ENCODE measurements at places on chromosomes 3 and 15.

- DNase-seq: no peak
Measured at GRCh38 chr3:101252945-101253344, 67.4 kb downstream of the IMPG2 start.

DNA sequence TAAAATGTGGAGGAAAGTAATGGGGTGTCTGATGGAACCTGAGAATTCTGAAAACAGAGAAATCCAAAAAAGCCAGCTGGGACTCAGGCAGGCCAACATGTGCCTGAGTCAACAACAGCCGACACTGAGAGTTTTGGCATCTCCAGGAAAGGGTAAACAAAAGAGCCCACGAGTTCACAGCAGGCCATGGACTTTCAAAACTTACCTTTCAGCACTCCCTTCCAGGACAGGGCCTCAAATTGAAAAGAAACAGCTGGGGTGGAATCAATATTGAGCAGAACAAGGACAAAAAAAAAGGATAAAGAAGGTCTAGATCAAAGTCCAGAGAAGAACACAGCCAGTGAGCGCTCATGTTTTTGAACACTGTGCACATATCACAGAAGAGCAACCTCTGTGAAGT lies 735.4 kb upstream of the GRM7 start:
- no peak for DNase-seq

DNA sequence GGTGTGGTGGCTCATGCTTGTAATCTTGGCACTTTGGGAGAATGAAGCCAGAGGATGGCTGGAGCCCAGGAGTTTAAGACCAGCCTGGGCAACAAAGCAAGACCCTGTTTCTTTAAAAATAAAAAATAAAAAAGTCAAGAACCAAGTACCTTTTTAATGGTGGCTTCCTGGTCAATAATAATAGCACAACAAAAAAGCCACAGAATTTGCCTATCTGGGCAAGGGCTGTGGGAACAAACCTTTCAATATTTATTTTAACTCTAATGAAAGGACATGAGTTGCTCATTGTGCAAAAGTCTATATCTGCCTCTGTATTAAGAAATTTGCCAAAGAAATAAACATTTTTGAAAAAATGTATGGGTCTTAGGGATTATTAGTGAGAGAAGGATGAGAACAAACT lies 2.1 kb downstream of the ZNF609 start:
- no peak for DNase-seq

- DNase-seq: no peak
Measured at GRCh38 chr3:169457807-169458697, 205.5 kb downstream of the MECOM start.

DNA sequence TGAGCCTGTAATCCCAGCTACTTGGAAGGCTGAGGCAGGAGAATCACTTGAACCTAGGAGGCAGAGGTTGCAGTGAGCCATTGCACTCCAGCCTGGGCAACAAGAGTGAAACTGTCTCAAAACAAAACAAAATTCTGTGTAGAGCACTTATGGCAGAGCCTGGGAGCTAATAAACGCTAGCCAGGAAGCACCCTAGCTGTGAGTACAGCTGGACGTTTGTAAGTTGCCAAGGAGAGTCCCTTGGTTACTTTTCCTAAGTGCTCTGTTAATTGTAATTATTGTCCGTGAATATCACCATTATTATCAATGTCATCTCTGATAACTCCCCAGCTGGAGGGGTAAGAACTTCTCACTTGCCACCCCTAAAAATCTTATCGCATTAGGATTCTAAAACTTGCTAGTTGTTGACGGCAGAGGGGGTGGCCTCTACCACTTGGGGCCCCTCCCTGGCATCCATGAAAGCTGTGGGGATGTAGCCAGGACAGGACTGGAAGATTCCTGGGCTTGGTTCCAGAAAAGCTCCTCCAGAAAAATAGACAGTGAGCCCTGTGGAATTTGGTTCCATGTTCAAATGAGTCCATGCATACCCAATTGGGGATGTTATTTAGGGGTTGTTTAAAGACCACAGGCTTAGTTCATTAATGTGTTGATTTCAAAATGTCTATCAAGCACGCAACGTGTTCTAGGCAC lies 9.9 kb upstream of the KLHL25 start:
- no peak for DNase-seq

DNA sequence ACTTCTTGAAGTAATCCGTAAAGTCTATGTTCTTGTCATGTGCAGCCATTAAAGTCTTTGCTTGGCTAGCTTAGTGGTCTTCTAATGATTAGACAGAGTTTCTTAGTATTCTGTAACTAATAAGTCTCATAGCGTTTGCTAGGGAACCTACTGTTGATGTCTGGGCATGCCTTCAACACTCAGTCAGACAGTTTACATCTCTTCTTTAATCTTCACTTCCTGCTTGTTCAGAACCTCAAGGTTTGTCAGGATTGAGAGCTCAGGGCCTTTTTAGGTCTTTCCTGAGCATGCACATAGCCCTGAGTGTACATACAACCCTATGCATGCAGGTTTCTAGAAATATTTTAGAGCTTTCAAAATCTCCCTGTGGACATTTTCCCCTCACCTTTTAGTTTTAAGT lies 426.3 kb downstream of the AGBL1 start:
- no peak for DNase-seq
